Subcutaneous preadipocyte (primary cell): ENCODE measurements at places on chromosomes 5 and 9. TPM values are rescaled to one million over a fixed set of nuclear protein-coding genes. Genes with fewer than 3 reads are reported as not detected.

Gene UAP1L1
- total RNA-seq, result 12.1 and 18.8 TPM in 2 replicates

Gene CCNI2
- total RNA-seq, result not detected in 2 replicates

Gene NIPAL4
- under 0.01 TPM in 1 of 2 replicates, not detected in the other for total RNA-seq

Gene CSF1R
- not detected in 2 replicates for total RNA-seq

Gene ARID3C
- under 0.01 TPM in 1 of 2 replicates, not detected in the other for total RNA-seq

Gene TTC23L
- under 0.01 TPM in 1 of 2 replicates, not detected in the other for total RNA-seq

Gene STKLD1
- under 0.01 and 1.4 TPM in 2 replicates for total RNA-seq

Gene TNC
- 56.6 and 93.6 TPM in 2 replicates for total RNA-seq

Gene ISCA1
- 20.3 and 22.8 TPM in 2 replicates for total RNA-seq

Gene SLC36A2
- not detected in 2 replicates for total RNA-seq

Gene TENT4A
- 14.3 and 26.2 TPM in 2 replicates for total RNA-seq

Gene PCDHGC5
- 2.2 and 2.9 TPM in 2 replicates for total RNA-seq

Gene INSL6
- not detected in 2 replicates for total RNA-seq

Gene DBH
- not detected in 2 replicates for total RNA-seq
